NCI-H2227 treated with DMSO at 0.1 percent for 48 hours (cell line): ENCODE measurements at places on chromosomes 4 and X.

DNA sequence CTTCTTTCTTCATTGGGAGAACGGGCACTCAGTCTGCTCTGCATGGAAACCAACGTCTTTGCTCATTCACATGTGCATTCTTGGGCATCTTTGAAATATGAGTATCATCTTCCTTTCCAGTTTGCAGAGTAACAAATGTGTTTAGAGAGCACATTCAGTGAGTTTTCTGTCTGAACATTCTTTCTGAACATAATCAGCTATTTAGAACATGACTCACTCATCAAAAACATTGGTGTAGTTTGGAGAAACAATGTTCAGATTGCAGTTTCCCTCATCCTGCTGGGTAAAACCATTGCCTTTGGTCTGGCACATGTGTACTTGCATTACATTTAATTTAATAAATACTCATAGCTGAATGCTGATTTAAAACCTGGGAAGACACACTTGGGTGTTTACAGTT is 81.5 kb upstream of the F9 start:
- no peak for DNase-seq

DNA sequence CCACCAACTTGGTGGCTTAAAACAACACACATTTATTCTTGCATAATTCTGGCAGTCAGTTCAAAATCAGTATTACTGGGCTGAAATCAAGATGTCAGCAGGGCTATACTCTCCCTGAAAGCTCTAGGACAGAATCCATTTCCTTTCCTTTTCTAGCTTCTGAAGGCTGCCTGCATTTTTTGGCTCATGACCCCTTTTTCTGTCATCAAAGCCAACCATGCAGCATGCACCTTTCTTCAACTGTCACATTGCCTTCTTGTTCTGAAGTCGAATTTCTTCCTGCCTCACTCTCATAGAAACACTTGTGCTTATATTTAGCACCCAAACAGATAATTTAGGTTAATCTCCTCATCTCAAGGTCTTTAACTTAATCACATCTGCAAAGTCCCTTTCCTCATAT is 79.8 kb upstream of the PPP1R2C start:
- DNase-seq = no peak

- no peak for DNase-seq
These were observed 1.1 kb upstream of the DKK2 start for GRCh38 chr4:107037199-107037584.

DNA sequence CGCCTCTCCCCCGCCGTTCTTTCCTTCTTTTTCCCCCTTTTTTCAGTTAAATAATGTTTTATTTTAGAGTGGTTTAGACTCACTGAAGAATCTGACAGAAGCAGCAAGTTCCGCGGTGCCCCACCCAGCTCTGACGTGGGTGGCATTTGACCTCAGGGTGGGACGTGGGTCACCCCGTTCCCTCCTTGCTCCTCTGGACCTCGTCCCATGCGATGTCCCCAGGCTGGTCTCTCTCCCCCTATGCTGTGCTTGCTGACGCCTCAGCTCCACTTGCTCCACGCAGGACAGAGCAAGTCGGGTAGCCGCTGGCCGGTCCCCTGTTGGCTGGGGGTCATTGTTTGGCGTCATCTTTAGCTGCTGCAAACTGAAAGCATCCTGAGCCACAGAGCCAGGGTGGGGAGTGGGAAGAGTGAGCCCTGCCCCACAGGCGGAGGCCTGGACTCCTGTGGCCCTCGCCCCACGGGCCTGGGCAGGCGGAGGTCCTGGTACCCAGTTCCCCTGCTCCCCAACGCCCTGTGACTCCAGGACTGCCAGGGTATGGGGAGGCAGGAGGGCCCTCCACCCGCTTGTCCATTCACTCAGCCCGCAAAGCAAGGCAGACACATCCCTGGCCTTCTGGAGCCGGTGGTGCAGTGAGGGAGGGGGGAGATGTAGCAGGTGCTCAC is 30.8 kb downstream of the TRMT44 start:
- DNase-seq = no peak

- DNase-seq = no peak
These were observed 56.9 kb downstream of the RBM47 start for GRCh38 chr4:40572692-40573310.

- DNase-seq = no peak
These were observed 83.2 kb upstream of the SCML1 start for GRCh38 chrX:17654116-17654515.

DNA sequence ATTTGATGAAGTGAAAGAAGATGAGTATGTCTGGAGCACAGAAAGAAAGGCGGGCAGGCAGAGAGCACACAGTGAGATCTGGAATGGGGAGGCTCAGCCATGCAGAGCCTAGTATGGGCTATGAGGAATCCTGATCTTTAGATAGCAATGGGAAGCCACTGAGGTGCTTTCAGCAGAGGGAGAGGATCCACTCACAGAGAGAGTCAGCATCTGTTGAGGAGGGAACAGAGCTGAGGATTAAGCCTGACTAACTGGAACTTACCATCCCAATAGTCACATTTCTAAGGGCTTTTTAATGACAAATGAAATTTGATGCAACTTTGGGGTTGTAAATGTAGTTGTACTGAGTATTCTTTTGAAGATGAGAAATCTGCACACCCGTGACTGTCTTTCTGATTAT is 20.6 kb upstream of the FGFBP2 start:
- no peak for DNase-seq

DNA sequence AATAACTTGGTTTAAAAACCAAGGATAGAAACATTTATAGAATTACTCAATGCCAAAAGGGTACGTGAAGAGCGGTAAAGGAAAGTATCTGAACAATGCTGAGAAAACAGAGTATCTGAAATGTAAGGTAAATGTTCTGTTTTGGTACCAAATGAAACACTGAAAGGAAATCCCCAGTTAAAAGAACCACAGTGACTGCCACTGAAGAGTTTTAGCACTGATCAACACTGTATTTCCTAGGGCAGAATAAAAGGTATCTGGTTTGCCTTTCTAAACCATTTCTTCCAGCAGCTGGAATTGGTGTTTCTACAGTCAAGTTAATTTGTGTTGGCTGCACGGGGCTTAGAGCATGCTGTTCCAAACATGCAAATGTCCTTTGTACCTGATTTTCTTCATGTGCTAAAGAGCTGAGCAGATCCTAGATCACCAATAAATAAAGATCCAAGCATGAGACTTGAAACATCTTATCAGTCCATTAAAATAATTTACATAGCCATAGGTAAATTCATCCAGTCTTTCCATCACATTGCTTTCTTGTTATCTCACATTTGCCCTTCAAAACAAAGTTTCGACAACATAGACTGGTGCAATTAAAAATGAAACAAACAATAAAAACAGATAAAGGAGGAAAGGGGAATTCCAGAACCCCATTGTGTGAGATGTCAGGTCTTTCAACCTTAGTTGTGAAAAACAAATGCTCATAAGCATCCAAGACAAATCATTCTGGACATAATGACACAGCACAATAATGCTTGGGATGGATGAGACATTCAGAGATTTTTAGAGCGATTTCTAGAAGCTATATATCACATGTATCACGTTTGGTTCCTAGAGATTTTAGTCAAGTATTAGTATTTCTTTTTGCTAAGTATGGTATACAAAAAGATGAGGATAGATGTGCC is 38.6 kb downstream of the MFAP3L start:
- no peak for DNase-seq

DNA sequence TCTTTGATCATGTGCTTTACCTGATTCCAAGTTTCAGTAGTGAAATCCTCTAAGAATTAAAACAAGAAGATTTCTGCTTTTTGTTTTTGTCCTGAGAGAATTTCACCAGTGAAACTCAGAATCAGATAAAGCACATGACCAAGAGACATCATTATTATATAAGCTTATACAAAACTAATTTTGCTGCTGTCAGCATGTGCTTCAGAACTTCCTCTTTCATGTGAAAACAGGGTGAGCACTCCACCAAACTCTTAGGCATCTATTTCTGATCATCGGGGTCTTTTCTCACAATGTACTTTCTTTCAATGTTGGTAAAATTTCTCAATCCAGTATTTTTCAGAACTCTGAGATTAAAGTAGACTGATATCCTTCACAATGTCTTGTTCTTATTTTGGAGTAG is 152.1 kb downstream of the SLC39A8 start:
- DNase-seq = no peak

GRCh38 chr4:145234091-145234706 is 53.8 kb upstream of the OTUD4 start:
- DNase-seq = no peak

GRCh38 chr4:163613383-163613782 is 118.9 kb downstream of the TMA16 start:
- no peak for DNase-seq

GRCh38 chr4:107317611-107318010 is 281.5 kb upstream of the DKK2 start:
- no peak for DNase-seq

DNA sequence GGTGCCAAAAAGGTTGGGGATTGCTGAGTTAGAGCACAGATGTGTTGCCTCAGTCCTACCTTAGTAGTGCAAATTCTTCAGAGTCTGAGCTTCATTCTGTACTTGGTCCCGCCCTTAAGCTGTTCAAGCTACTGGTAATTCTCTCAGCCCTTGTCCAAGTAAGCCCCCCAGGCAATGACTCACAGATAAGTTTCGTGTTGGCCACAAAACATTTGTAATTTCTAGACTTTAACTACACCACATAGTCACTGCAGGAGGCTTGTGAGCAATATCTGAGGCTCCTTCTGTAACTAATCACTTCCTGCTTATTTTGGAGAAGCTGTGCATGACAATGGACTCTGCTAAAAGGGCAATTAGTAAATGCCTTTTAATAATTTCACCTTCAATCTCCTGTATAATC is 1420.5 kb downstream of the PCDH7 start:
- DNase-seq = no peak

DNA sequence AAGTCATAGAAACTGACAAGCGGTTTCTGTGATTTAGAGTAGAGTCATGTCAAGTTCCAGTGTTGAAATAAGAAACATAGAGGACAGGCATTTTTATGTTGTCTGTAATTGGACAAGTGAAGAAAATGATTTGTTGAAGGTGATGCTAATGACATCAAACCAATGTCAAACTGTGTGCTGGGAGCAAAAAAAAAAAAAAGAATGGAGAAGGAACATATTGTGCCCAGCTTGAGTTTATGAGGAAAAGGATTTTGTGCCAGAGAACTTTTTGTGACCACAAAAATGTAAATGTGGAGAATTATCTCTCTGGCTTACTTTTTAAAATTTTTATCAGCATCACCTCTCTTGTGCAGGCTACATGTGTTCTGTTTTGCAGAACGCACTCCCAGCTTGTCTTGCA is 495.7 kb downstream of the RAPGEF2 start:
- DNase-seq = no peak

- DNase-seq = no peak
These were observed 608.8 kb downstream of the PCDH7 start for GRCh38 chr4:31328932-31329331.

DNA sequence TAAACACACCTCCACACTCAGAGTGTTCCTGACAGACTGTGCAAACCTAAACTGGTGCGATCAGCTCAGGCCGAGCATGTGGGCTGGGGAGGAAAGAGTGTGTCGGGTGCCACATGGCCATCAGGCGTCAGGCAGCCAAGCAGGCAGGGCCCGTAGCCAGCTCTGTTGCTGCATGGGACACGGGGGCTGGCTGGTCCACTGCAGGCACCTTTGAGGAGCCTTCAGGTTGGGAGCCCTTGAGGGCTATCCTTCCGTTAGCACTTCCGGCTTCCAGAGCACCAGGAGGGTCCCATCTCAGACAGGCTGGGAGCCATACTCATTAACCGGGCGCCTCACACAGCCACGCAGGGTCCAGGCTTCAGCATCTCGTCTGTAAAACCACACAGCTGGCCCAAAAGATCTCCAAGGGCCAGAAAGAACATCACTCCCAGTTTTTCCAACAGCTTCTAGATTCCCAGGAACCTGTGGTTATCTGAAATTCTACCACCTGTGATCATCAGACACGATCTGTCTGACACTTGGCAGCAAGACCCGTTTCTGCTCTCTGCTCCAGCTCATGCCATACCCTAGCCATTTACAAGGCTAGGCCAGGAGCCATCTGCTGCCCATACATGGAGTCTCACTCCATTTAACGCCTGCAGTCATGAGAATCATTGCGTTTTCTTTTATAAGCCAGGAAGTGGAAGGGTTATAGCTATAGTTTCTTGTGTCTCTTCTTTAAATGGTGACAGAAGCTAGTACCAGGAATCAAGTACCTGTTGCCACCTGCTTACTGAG is 87.5 kb downstream of the NSUN7 start:
- DNase-seq = no peak

- no peak for DNase-seq
These were observed 39.1 kb downstream of the HTT-AS start for GRCh38 chr4:3035249-3035648.

DNA sequence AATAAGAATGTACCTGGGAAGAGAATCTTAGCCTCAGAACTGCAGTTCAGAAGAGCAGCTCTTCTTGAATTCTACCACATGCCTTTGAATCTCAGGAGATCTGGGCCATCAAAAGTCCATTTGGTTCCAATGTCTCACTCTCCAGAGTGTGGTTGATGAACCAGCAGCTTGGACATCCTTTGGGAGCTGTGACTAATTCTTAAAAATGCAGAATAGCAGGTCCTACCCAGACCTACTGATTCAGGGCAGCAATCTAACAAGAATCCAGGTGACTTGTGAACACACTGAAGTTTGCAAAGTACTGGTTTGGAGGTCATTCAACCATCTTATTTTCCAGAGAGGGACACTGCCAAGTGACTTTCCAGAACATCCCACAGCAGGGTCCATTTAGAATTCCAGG is 244.7 kb downstream of the PACRGL start:
- no peak for DNase-seq

GRCh38 chrX:2427147-2427546 is 73.6 kb downstream of the DHRSX start:
- DNase-seq = no peak

GRCh38 chr4:113976741-113977525 is 2.5 kb downstream of the ARSJ start:
- DNase-seq = no peak

- DNase-seq = no peak
These were observed 80.2 kb downstream of the GRIA2 start for GRCh38 chr4:157300701-157301100.

DNA sequence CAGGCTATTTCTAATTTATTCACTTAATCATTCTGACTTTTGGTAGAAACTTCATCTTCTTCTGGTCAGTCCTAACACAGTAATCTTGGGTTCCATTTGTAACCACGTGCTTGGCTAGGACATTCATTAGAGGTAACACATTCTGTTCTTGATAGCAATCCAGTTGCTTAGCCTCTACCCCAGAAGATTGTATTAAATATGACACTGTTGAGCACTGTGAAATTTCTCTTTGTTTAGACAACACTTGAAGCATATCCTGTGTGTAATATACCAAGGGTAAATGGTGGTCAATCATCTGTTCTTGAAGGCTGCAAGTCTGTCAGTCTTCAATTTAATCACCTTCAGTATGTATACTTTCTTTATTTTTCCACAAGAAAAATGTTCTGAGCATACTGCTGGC is 523.0 kb downstream of the ANKRD50 start:
- DNase-seq = no peak

GRCh38 chr4:177283167-177283566 is 26.5 kb upstream of the NEIL3 start:
- DNase-seq = no peak

GRCh38 chr4:121076416-121076815 is 4.1 kb upstream of the NDNF start:
- no peak for DNase-seq

GRCh38 chrX:72079607-72080006 is 52.1 kb downstream of the RTL5 start:
- no peak for DNase-seq

- DNase-seq = no peak
These were observed 18.3 kb downstream of the ZNF518B start for GRCh38 chr4:10438924-10439323.
